ENCODE measurements at places on chromosomes 6 and 20.

DNA sequence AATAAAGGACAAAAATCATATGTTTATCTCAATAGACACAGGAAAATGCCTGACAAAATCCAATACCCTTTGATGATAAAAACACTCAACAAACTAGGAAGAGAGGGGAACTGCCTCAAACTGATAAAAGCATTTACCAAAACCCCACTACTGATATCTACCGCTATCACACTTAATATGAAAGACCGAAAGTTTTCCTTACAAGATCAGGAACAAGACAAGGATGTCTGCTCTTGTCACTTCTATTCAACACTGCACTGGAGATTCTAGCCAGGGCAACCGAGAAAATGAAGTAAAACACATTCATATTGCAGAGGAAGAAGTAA lies 25.1 kb downstream of the GZF1 start:
- no peak for DNase-seq

- no peak for DNase-seq
Observed at GRCh38 chr6:30206799-30207618, 6.2 kb downstream of the TRIM26 start.

GRCh38 chr6:142291512-142291911 lies 10.3 kb upstream of the ADGRG6 start:
- DNase-seq = no peak

DNA sequence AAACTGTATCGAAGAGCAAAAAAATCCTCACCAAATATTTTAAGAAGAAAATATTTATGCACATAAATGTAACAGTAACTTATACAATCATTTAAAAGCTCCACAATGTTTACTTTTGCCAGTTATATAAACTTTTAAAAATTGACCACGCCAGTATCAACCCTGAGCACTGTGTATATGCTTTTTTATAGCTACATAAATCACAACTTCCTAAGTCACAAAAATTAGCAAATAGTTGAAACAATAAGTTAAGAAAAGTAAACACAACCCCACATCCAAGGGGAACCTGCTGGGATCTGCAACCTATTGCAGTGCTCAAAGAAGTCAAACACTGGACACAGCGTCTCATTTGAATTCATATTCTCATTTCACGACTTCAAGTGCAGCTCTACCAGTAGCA lies 89.8 kb upstream of the DST start:
- no peak for DNase-seq

DNA sequence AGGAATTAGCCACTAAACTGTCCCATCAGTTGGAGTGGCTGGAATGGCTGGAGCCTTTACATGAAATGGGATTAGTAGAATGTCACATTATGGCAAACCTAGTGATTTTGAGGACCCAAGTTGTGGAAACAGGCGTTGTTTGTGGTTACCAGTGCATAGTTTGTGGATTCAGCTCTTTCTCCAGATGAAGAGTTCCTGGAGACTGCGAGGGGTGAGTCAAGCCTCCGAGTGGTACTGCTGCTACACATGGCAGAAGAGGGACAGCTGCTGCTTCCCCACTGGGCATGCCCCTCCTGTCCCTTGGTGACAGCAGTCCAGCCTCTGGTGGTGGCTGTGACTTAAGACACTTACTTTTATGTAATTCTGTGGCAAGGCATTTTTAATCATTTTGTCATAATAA lies 94.2 kb upstream of the SCP2D1 start:
- no peak for DNase-seq

DNA sequence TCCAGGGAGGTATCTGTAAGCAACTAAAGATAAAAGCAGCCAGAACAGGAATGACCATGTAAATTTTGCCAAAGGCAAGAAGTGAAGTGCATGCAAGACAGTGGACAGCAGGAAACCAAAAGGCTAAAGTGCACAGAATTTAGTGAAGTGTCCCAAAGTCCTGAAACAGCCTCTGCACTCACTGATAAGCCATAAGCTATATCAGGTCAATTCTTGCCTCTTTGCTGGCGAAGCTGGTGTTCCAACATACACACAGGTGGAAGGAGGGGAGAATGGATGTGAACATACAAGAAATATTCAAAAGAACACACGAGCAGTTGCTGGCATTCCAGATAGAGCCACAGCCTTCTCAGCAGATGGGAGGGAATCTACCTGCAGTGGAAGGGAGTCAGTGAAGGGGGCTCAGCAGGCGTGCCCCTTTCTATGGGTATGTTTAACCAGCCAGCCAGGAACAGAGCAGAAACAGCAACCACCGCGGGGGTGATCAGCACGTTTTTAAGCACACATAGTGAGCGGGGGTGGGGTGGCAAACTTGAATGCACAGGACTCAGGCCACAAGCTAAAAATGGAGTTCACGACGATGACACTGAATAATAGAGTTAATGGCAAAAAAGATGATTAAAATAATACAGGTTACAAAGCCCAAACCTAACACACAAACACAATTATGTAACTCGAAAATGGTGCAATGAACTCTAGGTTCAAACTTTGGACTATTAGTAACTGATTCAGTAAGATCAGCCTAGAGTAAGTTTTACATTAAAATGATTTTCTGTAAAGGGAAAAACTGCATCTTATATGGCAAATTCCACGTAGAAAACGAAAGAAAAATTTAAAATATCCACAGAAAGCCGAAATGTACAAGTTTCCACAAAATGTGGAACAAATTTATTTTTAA lies 1.2 kb downstream of the ECI2 start:
- DNase-seq = peak; percentile 10

DNA sequence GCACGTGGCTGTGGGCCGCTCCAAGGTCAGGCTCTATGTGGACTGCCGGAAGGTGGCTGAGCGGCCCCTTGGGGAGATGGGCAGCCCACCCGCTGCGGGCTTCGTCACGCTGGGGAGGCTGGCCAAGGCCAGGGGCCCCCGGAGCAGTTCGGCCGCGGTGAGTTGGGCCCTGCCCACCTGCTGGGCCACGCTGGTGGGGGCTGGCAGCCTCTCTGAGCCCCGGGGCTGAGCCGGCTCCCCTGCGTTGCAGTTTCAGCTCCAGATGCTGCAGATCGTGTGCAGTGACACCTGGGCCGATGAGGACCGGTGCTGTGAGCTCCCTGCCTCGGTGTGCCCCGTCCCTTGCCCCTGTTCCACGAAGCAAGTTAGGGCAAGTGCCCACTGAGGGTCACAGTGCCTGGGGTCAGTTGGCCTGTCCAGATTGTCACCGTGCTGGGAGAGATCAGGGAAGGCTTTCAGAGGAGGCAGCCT lies 27.1 kb downstream of the COL20A1 start:
- DNase-seq = no peak

DNA sequence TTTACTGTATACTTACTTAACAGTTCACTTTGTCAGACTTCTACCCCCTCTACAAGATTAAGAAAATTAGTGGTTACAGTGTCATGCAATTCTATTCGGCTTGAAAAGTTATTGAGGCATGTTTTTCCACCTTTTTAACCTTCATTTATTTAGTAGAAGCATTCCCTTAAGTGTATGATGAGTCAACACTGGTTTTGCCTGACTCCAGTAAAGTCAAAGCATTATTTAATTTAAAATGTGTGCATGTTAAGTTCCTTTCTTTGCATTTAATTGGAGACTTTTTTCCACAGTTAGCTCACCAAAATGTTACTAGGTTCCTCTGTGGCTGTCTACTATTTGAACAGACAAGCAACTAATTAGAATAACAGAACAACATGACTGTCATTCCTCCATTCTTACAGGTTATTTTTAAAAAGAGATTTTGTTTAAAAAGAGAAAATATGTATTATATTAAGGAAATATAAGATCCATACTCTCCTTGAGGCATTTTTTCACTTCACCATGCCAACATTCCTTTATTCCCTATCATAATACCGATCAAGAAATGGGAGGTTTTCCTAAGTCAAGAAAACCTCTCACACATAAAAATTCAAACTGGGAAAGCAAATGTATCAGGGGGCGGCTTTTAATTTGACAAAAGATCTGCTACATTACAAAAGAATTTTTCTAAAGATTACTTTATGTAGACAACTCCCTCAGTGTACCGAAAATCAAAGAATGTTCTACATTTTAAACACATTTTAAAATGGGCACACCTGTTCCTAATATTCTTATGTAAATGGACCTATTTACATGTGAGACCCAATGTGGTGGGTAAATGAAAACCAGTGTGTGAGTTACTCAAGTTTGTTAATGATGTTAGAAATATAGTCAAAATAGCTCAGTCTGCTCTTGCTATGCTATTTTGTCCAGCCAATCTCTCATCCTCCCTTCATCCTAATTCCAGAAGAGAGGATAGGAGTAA lies 361.2 kb downstream of the UTRN start:
- DNase-seq = no peak

- DNase-seq = no peak
Observed at GRCh38 chr6:30998785-30999184, 11.5 kb upstream of the MUC22 start.

GRCh38 chr6:27901801-27902200 lies 10.4 kb downstream of the OR2B2 start:
- no peak for DNase-seq

DNA sequence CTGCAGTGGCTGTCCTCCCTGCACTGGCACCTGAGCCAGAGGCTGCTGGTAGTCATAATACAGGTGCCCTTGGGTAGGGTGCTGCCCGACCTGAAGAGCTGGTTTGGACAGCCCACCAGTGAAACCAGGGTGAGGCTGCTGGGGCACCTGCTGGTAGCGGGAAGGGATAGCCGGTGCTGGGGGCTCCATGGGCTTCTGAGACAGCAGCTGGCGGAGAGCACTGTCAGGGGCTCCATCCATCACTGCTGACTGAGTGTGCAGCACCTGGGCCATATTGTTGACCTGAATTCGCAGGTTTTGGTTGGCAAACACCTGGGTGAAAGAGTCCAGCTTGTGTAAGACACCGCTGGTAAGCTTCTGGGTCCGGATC lies 51.2 kb upstream of the MRPS10 start:
- DNase-seq = no peak

- no peak for DNase-seq
Observed at GRCh38 chr20:19867074-19867473, 109.0 kb downstream of the RIN2 start.

DNA sequence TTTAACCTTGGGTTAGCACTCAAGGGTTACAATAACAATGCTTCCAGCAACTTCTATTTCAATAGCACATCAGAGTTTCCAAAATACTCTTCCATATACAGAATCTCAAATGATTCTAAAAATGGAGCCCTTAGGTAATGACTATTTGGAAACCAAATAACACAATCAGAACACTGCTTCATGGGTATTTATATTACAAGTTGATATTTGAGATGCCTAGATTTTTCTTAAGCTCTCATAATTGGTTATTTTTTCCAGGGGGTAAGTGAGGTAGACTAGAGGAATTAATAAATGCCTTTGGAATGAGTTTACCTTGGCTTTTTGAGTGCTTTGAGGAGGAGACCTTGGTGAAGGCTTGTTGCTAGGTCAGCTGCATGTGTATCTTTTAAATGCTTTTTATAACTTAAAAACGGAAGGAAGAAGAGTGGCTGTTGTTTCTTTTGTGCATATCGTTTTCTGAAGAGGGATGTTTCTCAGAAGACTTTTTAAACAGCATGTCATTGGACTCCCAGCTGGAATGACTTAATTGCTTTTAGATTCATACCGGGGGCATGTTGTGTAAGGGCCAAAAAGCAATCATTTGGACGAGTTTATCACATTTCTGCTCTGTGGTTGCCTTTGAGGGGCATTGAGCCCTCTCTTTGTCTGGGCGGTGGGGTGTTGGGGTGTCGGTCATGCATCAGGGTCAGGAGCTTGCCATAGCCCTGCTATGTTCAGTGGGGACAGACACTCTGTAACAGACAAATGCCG lies 186.0 kb downstream of the DTNBP1 start:
- no peak for DNase-seq

GRCh38 chr6:12065321-12066140 lies 53.4 kb downstream of the HIVEP1 start:
- DNase-seq = no peak

DNA sequence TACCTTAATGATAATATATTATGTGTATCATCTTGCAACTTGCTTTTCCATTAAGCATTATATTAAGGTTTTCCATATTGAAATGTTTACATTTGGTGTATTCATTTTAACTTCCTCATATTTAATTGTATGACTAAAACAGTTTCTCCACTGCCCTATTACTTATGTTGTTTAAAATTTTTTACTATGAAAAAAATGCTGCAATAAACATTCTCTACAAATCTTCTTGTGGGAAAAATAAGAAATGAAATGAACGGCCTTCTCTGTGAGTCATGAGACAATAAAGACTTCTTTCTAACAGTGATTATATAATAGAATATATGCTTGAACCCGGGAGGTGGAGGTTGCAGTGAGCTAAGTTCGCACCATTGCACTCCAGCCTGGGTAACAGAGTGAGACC lies 25.5 kb downstream of the FASTKD5 start:
- DNase-seq = no peak

DNA sequence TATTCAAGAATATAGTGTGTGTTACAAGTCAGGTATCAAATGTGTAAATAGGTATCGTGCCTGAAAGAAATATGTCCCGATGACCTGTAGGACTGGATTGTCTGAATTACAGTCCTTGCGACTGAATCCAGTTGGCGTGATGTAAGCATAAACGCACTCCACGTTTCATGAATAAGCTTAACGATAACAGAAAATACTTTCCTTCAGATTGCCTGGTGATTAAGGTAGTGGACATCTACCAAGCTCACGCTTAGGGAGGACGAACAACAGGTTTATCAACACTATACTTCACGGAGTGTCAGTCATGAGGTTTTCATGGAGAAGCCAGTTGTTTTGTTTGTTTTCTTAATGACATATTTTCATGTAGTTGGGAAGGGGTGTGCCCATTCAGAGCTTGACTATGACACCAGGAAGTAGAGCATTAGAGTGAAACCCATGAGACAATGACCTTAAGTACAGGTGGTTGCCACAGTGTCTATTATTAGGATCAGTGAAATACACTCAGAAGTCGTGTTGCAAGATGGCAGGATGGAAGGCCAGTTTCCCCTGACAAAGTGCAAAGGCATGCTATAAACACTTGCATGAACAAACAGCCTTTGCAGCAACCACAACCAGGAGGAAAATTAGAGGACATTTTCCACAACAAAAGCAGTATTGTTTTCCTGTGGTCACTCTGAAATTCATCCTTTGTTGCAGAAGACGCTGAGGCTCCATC lies 305.8 kb upstream of the PRDM1 start:
- no peak for DNase-seq

Measured in activated CD8-positive, alpha-beta memory T cell treated with anti-CD3 and anti-CD28 coated beads for 4 hours (primary cell).